ENCODE measurements at places on chromosomes 11 and 22.
A peak's percentile ranks its signal among the peaks of the same experiment; 100 is the strongest.

GRCh38 chr11:91773090-91773489 lies 451.5 kb upstream of the FAT3 start:
- DNase-seq = no peak

DNA sequence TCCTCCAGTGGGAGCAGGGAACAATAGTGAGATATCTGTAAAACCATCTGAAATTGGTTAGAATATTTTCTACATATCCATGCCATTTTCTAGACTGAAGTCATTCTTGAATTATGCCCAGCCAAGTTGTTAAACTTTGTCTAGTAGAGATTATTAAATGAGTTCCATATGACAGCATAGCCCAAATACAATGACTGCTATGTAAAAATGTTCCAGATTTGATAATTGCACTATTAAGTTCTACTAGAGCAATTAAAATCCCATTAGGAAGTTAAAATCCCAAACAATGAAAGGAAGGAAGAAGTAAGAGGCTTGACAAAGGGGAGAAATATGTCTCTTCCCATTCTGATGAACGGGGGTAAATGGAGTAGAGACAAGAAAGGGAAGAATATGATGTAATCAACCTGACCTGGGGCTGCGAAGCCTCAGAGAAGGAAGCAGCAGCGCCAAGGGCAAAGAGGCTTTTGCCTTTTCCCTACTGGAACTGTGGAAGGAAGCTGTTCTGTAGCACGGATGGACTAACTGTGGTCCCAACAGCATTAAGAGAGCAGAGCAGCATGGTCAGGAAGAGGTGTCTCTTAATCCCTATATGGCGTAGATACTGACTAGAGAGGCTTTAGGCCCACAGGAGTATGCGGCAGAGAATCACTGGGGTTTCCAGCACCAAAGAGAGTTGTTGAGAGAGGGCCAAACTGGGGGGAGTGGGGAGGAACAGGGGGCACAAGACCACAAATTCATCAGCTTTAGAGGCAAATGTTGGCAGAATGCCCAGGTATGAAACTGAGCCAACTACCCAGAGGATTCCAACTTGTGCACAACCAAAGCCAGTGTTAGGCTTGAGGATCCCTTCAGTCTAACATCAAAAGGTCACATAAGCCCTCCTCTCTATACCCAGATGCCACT lies 26.7 kb downstream of the RRP8 start:
- DNase-seq = no peak

- DNase-seq = peak; percentile 89
Measured at GRCh38 chr11:123195188-123196059, at the start of gene CLMP. Gene CLMP, minus strand, starts transcription at chr11:123195248. Its CDS starts 308 bp downstream, at chr11:123194940.

- no peak for DNase-seq
Measured at GRCh38 chr11:11025087-11025486, 167.2 kb upstream of the ZBED5 start.

Data from lower leg skin (tissue), 4 donors.